ENCODE measurements at places on chromosomes 2 and 18.

DNA sequence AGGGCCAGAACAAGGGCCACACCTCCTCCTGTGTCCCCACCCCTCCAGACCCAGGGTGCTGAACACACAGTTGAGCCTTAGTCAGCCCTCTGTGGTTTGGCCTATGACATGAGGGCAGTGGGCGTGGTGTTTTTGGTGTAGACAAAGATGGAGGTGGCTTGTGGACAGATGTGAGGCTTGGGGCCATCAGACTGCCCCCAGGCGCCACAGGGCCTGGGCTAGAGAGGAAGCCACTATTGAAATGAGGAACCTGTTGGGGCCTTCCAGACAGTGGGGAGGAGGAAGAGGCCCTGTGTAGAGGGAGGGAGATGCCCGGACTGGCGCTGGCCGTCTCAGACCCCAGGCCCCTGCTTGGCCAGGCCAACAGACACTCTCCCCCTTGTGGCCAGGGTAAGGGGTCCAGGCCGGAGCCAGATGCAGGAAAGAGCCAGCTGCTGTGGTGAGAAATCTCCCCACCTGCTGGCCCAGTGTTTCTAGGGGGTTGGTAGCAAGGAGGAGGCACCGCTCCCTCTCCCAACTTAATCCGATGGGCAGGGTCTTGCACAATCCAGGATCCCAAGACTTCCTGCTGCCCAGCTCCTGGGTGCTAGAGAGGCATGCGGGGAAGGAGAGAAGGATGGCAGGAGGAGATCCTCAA lies 53.8 kb downstream of the SMAD7 start:
- peak; percentile 82 for DNase-seq

DNA sequence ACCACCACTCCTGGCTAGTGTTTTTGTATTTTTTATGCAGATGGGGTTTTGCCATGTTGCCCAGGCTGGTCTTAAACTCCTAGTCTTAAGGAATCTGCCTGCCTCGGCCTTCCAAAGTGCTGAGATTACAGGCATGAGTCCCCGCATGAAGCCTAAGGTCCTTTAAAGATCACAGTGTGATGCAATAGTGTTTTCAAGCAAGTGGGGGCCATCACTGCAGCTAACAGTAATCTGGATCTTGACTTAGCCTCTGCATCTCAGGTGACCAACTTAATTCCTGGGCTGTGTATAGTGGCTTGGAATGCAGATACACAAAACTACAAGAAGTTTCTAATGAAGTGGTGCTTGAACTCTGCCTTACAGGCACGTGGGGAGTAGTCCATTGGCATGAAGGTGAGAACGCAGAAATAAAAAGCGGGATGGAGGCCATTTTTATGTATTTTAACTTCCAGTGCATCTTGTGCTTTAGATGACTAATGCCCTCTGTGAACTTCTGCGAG lies 334.4 kb upstream of the SPRED2 start:
- DNase-seq = no peak

DNA sequence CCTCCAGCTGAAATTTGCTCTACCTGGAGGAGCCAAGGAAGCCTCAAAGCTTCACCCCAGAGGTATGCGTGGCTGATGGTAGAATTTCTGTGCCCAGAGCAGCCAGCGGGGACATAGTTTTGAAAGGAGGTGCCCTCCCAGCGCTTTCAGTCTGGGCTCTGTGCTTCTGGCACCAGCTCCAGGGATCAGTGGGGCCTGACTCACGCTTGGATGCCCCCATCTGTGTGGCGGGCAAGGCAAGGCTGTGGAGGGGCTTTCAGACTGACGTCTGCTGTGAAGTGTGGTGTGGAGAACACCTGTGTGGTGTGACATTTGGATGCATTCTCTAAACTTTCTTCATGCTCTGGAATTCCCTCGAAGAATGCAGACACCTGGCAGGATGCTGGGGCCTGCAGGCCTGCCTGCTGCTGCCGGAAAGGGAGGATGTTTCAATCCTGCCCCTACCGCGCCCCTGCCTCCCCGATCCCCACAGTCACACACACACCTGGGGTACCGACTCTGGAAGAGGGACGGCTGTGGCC lies 84.1 kb downstream of the CTIF start:
- DNase-seq = no peak

GRCh38 chr2:95091885-95092555 lies 29.6 kb downstream of the MRPS5 start:
- no peak for DNase-seq

GRCh38 chr2:138010890-138011289 lies 46.6 kb downstream of the HNMT start:
- no peak for DNase-seq

- no peak for DNase-seq
These were observed 71.1 kb upstream of the TFCP2L1 start for GRCh38 chr2:121356058-121356640.

DNA sequence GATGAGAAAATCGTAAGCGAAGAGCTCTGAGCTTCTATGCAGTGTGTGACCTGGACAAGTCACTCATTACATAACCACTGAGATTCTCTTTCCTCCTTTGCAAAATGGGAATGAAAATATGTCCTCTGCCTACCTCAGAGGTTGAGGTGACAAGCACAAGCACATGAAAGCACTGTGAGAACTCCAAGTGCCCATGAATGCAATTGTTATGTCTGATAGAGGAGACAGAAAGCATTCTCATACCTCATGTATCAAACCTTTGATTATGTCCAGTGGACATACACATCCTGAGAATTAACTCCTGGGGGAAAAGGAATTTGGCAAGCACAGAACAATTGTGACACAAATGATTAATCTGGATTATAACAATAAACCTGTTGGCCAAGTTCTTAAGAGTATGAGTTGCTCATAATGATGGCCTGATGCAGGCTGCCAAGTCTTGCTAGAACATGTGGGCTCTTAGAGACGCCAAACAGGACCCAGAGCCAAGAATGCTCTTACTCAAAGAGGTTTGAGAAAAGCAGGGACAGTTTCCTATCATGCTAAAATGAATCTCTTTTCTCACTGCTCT lies 8.5 kb upstream of the RMDN2 start:
- DNase-seq = peak; percentile 71
